ENCODE measurements at places on chromosomes 3 and 15.

GRCh38 chr15:59721411-59721810, 32.3 kb upstream of the BNIP2 start:
- DNase-seq, result no peak

GRCh38 chr3:49799105-49799504, 568 bp downstream of the CDHR4 start:
- no peak for DNase-seq

DNA sequence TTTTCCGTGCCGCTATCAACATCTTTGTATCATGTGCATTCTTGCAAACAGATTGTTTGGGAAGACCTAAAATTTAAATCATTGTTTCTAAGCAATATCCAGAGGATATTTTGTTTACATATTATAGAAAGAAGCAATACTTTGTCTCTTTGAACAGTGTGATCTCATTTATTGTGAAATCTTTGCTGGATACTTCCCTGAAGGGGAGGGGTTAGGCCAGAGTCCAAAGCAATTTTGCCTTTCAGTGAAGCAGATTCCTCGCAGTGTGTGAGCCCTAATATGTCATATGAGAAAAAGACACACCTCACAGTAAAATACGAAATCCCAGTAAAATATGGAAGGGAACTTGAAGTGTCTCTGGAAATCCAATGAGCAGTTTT, 158.7 kb upstream of the SLCO3A1 start:
- no peak for DNase-seq

DNA sequence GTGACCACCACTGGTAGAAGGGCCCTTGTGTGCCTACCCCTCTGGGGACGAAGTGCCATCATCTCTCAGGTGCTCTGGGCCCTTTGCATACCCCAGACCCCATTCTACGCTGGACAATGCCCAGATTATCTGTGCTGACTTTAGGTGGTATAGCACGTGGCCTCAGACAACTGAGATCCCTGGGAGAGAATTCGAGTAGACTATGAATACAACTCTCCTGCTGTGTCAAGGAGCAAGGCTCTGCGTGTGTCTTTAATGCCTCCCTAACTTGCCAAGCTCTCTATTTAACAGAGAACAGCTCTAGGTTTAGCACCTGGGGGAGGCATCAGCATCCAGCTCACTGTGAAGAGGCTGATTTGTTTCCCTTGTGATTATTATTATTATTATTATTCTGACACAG, 29.1 kb downstream of the FAM3D start:
- no peak for DNase-seq

GRCh38 chr3:9955611-9956352, 3.6 kb upstream of the PRRT3 start:
- DNase-seq, result no peak

- DNase-seq, result no peak
These were observed 22.8 kb downstream of the EFCC1 start for GRCh38 chr3:129023909-129024308.

DNA sequence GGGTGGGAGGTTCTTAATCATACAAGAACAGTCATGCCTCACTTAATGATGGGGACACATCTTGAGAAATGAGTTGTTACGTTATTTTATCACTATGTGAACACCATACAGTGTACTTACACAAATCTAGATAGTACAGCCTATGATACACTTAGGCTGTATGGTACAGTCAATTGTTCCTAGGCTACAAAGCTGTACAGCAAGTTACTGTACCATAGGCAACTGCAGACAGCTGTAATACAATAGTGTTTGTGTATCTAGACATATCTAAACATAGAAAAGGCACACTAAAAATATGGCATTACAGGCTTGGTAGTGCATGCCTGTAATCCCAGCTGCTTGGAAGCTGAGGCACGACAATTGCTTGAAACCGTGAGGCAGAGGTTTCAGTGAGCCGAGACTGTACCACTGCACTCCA, 55.7 kb upstream of the PLXND1 start:
- no peak for DNase-seq

- no peak for DNase-seq
These were observed 67.2 kb downstream of the LPP start for GRCh38 chr3:188220988-188221818.

GRCh38 chr3:377158-377561, 180.6 kb downstream of the CHL1 start:
- DNase-seq, result no peak

DNA sequence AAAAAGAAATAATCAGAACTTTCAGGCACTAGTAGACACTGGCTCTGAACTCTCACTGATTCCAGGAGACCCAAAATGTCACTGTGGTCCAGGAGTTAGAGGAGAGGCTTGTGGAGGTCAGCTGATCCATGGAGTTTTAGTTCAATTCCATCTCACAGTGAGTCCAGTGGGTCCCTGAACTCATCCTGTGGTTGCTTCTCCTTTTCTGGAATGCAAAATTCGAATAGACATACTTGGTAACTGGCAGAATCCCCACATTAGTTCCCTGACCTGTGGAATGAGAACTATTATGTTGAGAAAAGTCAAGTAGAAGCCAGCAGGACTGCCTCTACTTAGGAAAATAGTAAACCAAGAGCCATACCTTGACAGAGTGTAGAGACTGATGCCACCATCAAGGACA, 87.3 kb upstream of the OXTR start:
- no peak for DNase-seq

GRCh38 chr3:118541796-118542195, 492.9 kb downstream of the IGSF11 start:
- DNase-seq, result no peak

DNA sequence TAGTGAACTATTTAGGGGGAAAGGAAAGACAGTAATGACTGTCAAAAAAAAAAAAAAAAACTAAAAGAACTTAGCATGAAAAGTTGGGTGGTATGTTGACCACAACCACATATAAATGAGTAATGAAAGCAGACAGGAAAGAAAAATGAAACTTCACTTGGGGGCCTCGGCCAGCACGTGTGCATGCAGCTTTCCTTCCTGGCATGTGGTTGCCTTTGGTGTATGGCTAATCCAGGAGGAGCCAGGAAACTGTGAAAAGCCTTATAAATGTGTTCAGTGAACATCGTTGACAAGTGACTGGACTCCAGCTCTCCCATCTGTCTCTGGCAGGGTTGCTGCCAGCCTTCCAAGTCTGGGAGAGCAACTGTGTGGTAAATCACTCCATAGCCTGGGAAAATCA, 195.1 kb downstream of the DTWD1 start:
- DNase-seq, result no peak

Measured in stimulated activated CD8-positive, alpha-beta memory T cell treated with anti-CD3 and anti-CD28 coated beads, Interleukin-4, amount 100 ng/mL, for 1 hour (primary cell).